ENCODE measurements at places on chromosomes 16 and 17. TPM values are rescaled to one million over a fixed set of nuclear protein-coding genes. Genes with fewer than 3 reads are reported as not detected.

TEKT1 gene
- not detected for total RNA-seq

TMUB2 gene
- 21.9 TPM for total RNA-seq

FZD2 gene
- total RNA-seq = 9.2 TPM

NUTF2 gene
- 143 TPM for total RNA-seq

MYL4 gene
- total RNA-seq = 0.67 TPM

MYH8 gene
- not detected for total RNA-seq

CACNA1G gene
- total RNA-seq = not detected

CACNG1 gene
- not detected for total RNA-seq

PRM2 gene
- total RNA-seq = not detected

NUFIP2 gene
- total RNA-seq = 70.4 TPM

PABPN1L gene
- total RNA-seq = not detected

TRAPPC1 gene
- total RNA-seq = 150 TPM

LITAFD gene
- not detected for total RNA-seq

FOXL1 gene
- 2.4 TPM for total RNA-seq

DECR2 gene
- total RNA-seq = 15.9 TPM

NPIPB9 gene
- total RNA-seq = 7.1 TPM

SLC4A1 gene
- total RNA-seq = not detected

CA7 gene
- not detected for total RNA-seq

AMFR gene
- total RNA-seq = 101 TPM

FOXN1 gene
- total RNA-seq = not detected

NXN gene
- 2.8 TPM for total RNA-seq

PIPOX gene
- total RNA-seq = 4.1 TPM

ABCA9 gene
- total RNA-seq = not detected

All from OCI-LY7 (cell line).